ENCODE measurements at places on chromosomes 5 and 9.

GRCh38 chr5:127136908-127137307 lies 63.6 kb upstream of the C5orf63 start:
- DNase-seq = no peak

- DNase-seq = no peak
These were observed 117.2 kb downstream of the NRG2 start for GRCh38 chr5:139925650-139926640.

GRCh38 chr5:133508331-133508730 lies 104.0 kb downstream of the FSTL4 start:
- DNase-seq = no peak

DNA sequence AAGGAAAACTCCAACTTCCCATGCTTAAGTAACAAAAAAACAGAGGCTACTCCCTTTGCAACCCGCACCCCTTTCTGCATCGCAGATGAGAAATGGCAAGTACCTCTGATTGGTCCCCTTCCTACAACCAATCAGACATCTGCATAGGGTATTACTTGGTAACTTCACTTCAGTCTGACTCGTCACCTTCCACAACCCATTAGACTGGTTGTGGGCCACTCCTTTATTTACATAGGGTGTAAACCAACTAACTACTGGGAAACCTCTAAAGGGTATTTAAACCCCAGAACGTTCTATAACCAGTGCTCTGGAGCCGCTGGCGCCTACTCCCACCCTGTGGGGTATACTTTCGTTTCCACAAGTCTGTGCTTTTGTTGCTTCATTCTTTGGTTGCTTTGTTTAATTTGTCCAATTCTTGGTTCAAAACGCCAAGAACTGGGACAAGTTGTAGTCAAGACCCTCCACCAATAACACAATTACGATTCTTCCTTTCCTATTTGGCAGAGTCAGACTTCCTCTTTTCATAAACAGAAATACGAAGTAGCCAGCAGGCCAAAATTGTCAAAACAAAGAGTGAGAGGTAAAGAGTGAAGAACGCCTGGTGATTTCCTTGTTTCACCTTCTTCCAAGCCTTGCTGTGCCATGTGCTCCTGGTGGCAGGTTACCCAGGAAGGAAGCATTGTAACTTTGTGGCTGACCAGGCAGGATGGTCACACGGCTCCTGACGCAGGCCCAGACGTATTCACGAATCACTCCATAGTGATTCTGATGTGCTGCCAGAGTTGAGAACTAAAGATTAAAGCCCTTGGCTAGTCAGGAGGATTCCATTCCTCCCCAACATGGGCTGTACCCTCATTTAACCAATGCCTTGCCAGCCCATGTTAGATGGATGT lies 477.4 kb downstream of the ARHGEF28 start:
- peak; percentile 22 for DNase-seq

DNA sequence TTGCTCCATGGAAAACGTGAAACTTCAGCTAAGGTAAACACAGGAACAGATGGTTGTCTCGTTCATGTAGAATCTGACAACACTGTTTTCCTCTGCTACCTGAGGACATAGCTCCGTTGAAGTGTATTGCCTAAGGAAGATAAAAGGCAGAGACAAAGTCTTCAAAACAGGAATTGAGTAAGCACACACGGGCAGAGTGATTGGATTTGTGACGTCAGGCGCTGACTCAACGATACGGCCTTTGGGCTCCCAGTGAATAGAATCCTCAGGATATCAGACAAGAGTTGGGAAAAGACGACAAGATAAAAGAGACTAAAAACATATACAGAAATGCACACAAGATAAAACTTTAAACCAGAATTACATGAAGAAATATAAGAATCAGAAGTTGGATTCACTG lies 787.1 kb upstream of the CTNND2 start:
- DNase-seq = no peak

DNA sequence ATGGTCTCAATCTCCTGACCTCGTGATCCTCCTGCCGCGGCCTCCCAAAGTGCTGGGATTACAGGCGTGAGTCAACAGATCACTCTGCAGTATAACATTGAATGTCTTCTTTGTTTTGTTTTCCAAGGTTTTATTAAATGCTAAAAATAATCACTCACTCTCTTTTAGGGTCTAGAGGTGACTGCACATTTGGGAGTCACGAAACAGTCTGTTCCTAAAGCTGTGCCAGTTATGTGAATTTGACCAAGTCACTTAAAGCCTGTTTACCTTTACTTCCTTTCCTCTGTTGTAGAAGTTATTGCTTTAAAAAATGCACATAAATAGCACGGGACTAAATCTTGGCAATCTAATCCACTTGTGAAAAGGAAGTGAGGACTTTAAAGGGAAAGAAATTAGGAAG lies 304.9 kb upstream of the PTGER4 start:
- DNase-seq = no peak

- no peak for DNase-seq
These were observed 8.7 kb downstream of the FGF1 start for GRCh38 chr5:142677198-142677597.

- DNase-seq = no peak
These were observed 1.5 kb upstream of the NSMF start for GRCh38 chr9:137460363-137461315.

GRCh38 chr5:76528547-76529331 lies 94.5 kb downstream of the F2RL2 start:
- no peak for DNase-seq

DNA sequence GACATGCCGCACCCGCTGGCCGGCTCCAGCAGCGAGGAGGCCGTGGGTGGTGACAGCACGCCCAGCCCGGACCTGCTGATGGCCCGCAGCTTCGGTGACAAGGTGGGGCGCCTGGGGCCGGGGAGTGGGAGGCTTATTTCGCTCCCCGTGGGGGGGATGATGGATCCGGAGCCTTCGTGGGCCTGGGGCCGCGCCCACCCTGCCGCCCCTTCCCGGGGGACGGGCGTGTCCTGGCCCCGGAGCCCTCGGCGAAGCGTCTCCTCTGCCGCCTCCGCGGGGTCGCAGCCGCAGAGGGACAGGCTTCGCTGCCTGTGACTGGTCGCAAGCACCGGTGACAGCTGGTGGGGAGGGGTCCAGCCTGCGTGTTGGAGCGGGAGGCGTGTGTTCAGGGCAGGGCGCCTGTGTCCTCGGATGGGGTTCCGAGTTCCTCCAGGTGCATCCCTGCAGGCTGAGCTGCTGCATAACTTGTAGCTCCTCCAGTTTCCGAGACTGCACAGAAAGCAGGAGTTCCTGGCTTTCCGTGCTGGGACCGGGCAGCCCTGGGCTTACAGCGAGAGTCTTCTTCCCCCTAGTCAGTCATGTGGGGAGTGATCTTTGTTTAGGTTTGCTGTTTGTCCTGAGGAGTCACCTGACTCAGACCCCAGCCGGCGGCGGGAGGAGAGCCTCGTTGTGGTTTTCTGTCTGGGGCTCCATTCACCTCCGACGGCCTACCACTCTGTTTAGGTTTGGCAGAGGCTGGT lies 666 bp downstream of the SNX30 start:
- peak; percentile 89 for DNase-seq

GRCh38 chr5:141186897-141187512 lies at the start of gene PCDHB9:
TSS of gene PCDHB9 (plus strand) at chr5:141187161. CDS start at chr5:141187319, 158 bp downstream.
- peak; percentile 6 for DNase-seq

- peak; percentile 25 for DNase-seq
These were observed 280.8 kb downstream of the AOPEP start for GRCh38 chr9:95007226-95007869.

GRCh38 chr5:126143622-126144021 lies 279.6 kb upstream of the GRAMD2B start:
- no peak for DNase-seq

GRCh38 chr9:125649826-125650225 lies 57.2 kb downstream of the MAPKAP1 start:
- DNase-seq = no peak

- no peak for DNase-seq
These were observed 1016.3 kb upstream of the SEMA6A start for GRCh38 chr5:117590944-117591343.

GRCh38 chr9:91246846-91247245 lies 114.9 kb downstream of the AUH start:
- peak; percentile 19 for DNase-seq

- no peak for DNase-seq
These were observed 52.5 kb upstream of the BOD1 start for GRCh38 chr5:173668910-173669309.

GRCh38 chr9:129306318-129306973 lies 128.4 kb upstream of the IER5L start:
- no peak for DNase-seq

GRCh38 chr5:30121043-30121442 lies 1072.4 kb upstream of the CDH6 start:
- DNase-seq = no peak

GRCh38 chr5:58240322-58240721 lies 219.6 kb downstream of the PLK2 start:
- DNase-seq = peak; percentile 44
